ENCODE measurements at places on chromosomes 13 and 19.
A peak's percentile ranks its signal among the peaks of the same experiment; 100 is the strongest.

DNA sequence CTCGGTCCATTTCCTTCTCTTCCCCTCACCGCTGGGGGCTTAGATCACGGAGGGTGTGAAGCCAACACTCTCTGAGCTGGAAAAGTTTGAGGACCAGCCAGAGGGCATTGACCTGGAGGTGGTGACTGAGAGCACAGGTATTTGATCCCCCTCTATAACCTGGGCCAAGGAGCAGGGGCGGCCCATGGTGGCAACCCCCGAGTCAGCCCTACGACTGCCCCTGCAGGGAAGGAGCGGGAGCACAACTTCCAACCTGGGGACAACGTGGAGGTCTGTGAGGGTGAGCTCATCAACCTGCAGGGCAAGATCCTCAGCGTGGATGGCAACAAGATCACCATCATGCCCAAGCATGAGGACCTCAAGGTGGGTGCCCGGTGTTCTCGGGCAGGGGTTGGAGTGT is 11.6 kb upstream of the TIMM50 start:
- no peak for DNase-seq

DNA sequence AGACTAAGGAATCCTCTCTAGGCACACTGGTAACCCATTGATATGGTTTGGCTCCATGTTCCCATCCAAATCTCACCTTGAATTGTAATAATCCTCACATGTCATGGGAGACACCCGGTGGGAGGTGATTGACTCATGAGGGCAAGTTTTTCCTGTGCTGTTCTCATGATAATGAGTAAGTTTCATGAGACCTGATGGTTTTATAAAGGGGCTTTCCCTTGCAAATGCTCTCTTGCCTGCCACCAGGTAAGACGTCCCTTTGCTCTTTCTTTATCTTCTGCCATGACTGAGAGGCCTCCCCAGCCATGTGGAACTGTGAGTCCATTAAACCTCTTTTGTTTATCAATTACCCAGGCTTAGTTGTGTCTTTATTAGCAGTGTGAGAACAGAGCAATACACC is 81.4 kb upstream of the GPC6 start:
- DNase-seq = no peak

- no peak for DNase-seq
These were observed 7.2 kb upstream of the TEX101 start for GRCh38 chr19:43407416-43408005.

- no peak for DNase-seq
These were observed 26.4 kb downstream of the CLEC4M start for GRCh38 chr19:7789447-7789846.

GRCh38 chr13:20544201-20544923 is 18.7 kb upstream of the CRYL1 start:
- no peak for DNase-seq

- no peak for DNase-seq
These were observed 9.7 kb downstream of the TEX29 start for GRCh38 chr13:111330066-111330610.

- DNase-seq = no peak
These were observed 27.2 kb downstream of the MYH14 start for GRCh38 chr19:50230379-50231351.

DNA sequence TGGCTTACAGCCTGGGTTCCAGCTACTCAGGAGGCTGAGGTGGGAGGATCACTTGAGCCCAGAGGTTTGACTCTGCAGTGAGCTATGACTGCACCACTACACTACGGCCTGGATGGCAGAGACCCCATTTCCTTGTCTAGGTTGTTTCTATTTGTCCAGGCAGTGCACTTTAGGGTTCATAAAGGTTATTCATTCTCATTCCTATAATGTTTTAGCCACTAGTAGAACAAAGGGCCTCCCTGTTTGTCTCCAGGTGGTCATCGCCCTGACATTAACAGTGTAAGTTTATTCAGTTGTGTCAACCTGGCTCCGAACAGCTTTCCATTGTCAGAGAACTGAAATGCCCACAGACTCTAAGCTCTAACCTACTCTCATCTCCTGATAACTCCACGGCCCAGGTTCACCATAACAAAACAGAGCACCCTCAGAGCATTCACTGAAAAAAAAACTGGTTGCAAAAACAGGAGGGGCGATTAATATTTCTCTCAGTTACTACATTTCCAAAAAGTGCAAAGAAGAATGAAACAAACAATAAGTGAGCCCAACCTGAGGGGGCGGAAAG is 37.1 kb downstream of the SMAD9 start:
- DNase-seq = no peak

DNA sequence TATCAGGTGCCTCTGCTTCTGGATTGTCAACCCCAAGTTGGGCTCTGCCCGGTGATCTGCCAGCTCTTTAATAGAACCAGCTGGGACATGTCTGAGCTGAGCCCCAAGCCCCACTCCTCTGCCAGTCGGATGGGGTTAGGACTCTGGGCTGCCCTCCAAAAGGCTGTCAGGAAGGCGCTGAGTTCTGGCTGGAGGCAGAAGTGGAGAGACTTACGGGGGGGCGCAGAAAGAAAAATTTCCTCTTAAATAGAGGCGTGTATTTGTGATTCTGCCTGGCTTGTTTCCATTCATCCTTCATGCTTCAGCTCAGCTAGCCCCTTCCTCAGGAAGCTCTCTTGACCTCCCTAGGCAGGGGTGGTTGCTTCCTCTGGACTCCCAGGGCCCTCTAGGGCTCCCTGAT is 985 bp upstream of the KCNK6 start:
- DNase-seq = no peak

- DNase-seq = peak; percentile 30
These were observed at the start of gene TTC9B for GRCh38 chr19:40217934-40218890. TTC9B (minus strand) TSS chr19:40218384; CDS start chr19:40218381, 3 bp downstream.

DNA sequence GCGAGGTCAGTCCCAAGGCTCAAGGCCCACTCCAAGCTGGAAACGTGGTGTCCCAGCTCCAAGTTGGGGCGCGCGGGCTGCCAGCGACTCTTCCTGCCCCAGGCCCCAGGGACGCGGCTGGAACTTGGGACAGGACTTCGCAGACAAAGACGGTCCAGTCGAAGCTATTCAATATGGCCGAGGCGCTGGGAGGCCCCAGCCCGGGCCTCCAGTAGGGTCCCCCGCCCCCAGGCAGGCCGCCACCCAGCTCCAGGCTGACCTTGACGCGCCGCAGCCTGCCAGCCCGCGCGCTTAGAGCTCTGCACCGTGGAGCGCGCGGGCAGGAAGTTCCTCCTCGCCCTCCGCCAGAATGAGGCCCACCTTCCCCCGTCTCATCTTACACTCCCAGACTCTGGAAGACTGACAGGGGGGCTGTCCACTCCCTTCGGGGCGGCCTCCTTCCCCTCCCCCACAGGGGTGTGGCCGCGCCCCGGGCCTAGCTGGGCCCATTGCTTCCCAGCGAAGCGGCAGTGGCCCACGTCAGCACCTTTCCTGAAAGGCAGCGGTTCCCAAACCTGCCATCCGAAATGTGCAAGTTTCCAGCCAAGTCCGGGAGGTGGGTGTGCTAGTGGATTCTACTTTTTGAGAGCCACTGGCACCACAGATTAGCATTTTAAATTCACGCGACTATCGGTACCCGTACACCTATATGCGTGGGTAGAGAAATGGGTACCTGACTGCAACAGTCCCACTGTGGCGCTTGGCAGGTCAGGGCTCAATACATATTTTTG is at the start of gene CCDC8:
Gene CCDC8 (minus strand): TSS at position 303 of the 770 bp plus-strand sequence. CDS start 754 bp downstream, outside the sequence.
- DNase-seq = no peak

DNA sequence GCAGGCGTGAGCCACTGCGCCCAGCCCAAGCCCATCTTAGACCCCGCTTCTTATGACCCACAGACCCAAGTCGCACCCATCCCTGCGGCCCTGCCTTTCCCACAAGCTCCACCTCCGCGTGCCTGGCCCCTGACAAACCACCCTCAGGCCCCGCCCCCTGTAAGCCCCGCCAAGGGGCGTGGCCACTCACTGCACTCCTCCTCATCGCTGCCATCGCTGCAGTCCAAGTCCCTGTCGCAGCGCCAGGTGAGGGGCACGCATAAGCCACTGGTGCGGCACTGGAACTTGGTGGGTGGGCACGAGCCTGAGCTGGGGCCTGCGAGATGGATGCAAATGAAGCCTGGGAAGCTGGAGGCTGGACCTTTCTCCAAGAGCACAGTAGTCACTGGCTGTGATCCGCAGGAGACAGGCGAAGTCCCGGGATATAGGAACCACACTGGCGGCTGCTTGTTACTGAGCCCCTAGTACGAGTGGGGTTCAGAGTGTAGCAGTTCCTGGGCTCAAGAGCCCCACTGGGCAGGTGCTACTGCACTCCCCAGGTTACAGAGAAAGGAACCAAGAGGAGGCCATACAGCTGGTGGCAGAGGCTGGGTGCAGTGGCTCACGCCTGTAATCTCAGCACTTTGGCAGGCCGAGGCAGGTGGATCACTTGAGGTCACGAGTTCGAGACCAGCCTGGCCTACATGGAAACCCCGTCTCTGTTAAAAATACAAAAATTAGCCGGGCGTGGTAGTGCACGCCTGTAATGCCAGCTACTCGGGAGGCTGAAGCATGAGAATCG is 3.1 kb downstream of the CD320 start:
- DNase-seq = no peak

- DNase-seq = no peak
These were observed at the start of gene FUT1 for GRCh38 chr19:48752496-48753365. FUT1 (minus strand) TSS chr19:48752641; CDS start chr19:48751281, 1,360 bp downstream.

GRCh38 chr13:40764587-40765403 is 6.2 kb downstream of the MRPS31 start:
- peak; percentile 53 for DNase-seq

- no peak for DNase-seq
These were observed 28.7 kb upstream of the SLC7A10 start for GRCh38 chr19:33254245-33254824.

- no peak for DNase-seq
These were observed 9.2 kb upstream of the FBN3 start for GRCh38 chr19:8158411-8159074.

GRCh38 chr13:69956349-69956748 is 151.3 kb upstream of the ATXN8OS start:
- DNase-seq = no peak

GRCh38 chr13:33280923-33281322 is 4.6 kb downstream of the STARD13 start:
- no peak for DNase-seq

- DNase-seq = no peak
These were observed 530.2 kb upstream of the NBEA start for GRCh38 chr13:34411894-34412293.

GRCh38 chr13:24605923-24606372 is 74.3 kb upstream of the ATP12A start:
- DNase-seq = no peak

GRCh38 chr19:2428756-2429711 is 1.6 kb upstream of the TIMM13 start:
- no peak for DNase-seq

- no peak for DNase-seq
These were observed 68.8 kb downstream of the TSHZ3 start for GRCh38 chr19:31280287-31281006.

DNA sequence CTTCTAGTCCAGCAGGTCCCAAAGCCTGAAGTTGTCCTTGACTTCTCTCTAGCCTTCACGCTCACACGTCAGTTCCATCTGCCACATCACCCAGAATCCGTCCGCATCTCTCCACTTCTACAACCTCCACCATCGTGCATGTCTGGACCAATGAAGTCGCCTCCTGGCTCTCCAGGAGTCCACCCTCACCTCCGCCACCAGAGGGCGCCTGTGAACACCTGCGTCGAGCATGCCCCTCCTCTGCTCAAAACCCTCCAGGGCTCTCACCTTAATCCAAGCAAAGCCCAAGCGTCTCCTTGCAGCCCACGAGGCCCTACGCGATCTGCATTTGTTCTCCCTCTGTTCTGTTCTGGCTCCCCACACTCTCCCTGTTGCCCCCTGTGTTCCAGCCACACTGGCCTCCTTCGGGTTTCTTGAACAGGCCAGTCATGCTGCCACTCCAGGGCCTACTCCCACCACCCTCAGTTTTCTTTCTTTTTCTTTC is 3.7 kb downstream of the USHBP1 start:
- peak; percentile 86 for DNase-seq

- DNase-seq = no peak
These were observed 12.2 kb downstream of the GTF2F2 start for GRCh38 chr13:45132369-45133064.

DNA sequence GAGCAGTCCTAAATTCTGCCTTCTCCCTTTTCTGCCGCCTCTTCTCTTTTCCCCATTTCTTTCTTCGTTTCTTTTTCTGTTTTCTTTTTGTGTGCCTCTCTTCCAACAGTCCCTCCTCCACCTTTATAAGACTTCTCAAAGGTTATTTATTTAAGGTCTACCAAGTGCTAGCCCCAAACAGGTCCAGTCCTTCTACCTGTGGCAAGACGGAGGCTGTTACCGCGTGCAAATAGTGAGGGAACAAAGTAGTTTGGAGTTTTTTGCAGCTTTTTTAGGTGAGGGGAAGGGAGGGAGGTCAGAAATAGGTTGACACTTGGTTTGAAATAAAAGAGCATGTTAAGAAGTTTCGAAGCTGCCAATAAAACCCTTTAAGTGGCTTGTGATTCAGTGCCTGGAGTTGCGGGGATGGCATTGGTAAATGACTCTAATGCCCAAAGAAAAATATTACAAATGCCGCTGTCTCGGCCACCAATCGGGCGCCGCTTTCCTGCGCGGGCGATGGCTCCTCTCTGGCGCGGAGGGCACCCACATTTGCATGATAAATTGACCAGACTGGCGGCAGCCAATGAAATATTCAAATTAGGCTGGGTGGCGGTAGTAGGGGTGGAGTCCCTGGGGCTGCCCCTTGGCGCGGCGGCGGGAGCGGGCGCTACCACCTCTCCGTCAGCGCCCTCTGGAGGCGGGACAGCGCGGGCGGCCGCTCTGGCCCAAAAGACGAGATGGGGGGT is 7.5 kb upstream of the TSHZ3 start:
- DNase-seq = peak; percentile 50
